Hypothalamus (tissue), 51 donors: ENCODE measurements at places on chromosomes 12 and 14.

GRCh38 chr12:17793854-17794253 is 296.1 kb downstream of the RERGL start:
- DNase-seq = no peak

- DNase-seq = no peak
Measured at GRCh38 chr12:56062996-56063395, 17.0 kb upstream of the ERBB3 start.

DNA sequence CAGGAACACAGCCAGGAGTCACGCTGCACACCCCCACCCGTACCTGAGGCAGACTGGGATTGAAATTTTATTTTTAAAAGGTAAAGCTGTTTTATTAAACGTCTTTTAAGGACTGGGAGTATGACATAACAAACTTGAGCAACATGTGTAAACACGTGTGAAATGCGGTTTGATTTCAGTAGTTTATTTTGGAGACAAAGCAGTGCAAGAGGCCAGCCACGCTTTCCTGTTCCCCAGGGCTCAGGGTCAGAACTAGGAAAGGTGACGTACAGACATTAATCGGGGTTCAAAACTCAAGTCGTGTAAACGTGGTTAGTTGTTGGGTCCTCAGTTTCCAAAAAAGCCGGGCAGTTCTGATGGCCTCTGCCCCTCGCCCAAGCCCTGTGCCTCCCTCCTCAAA is 16.7 kb downstream of the CHGA start:
- DNase-seq = no peak

DNA sequence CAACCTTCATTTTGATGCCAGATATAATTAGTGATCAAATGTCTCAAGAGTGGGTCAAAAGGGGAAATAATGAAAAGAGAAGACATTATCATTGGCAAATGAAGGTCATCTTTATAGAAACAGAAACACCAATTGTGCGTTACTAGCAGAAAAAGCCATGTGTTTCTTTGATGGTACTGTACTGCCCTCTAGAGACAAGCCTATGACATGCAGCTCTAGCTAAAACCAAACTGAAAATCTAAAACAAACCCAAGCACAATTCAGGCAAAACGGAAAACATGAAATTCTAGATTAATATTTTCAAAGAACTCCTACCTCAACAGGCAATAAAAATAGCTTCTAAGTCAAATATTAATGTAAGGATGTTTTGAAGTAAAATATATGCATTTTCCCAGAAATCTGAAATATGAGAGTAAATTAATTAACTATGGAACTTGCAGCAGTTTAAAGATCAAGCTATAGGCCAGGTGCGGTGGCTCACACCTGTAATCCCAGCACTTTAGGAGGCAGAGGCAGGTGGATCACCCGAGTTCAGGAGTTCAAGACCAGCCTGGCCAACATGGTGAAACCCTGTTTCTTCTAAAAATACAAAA is 115.4 kb downstream of the KLHL28 start:
- no peak for DNase-seq

- no peak for DNase-seq
Measured at GRCh38 chr12:110233212-110233903, 47.7 kb upstream of the ATP2A2 start.

DNA sequence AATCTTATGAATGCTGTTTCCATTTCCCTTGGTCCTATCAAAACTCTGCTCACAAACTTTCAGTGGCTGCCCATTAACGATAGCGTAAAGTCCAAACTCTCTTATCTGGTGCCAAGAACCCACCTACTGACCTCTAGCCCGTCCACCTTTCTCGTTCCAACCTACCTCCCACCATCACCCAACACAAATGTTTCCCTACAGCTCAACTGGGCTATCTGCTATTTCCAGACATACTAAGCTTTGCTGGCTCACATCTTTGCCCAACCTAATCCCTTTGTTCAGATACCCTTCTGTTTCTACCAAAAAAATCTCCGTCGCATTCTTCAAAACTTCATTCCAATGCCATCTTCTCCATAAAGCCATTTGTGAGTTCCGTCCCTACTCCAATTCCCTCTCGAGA is 7.6 kb upstream of the NOP2 start:
- DNase-seq = no peak

- DNase-seq = no peak
Measured at GRCh38 chr12:49809381-49809905, 18.8 kb downstream of the NCKAP5L start.
